ENCODE measurements at places on chromosomes 4 and X. TPM values are rescaled to one million over a fixed set of nuclear protein-coding genes. Genes with fewer than 3 reads are reported as not detected.

Gene GAGE13
- polyA plus RNA-seq: 0.40 TPM

Gene MAGEE2
- 0.72 TPM for polyA plus RNA-seq

Gene BMP15
- polyA plus RNA-seq: not detected

Gene EXOC1L
- polyA plus RNA-seq: not detected

Gene TMA16
- polyA plus RNA-seq: 42.4 TPM

Gene PLP1
- 6.1 TPM for polyA plus RNA-seq

Gene DCAF8L2
- not detected for polyA plus RNA-seq

Gene FMR1NB
- not detected for polyA plus RNA-seq

Gene NHSL2
- polyA plus RNA-seq: 8.6 TPM

Gene GASK1B
- polyA plus RNA-seq: 36.8 TPM

Gene PLXNA3
- polyA plus RNA-seq: 33.5 TPM

Gene GYPE
- 2.9 TPM for polyA plus RNA-seq

- no peak for DNase-seq
These were observed 62.4 kb downstream of the C4orf50 start for GRCh38 chr4:5955856-5956255.

DNA sequence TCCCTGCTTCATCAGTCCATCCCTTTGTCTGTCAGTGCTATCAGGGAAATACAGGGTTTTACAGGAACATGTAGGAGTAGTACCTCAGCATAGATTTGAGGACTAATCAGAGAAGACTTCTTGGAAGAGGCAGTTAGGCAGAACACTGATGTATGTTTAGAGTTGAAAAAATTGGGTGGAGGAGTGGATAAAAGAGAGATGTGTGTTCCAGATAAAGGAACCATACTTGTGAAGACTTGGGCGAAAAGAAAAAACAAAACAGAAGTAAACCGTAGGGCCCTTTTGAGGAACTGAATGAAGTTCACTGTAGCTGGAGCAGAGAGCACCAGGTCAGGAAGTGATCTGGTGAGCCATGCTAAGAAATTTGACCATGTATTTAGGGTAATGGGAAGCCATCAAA, 32.3 kb downstream of the AFF1 start:
- no peak for DNase-seq

- no peak for DNase-seq
These were observed 57.8 kb upstream of the SLC39A8 start for GRCh38 chr4:102403116-102403515.

DNA sequence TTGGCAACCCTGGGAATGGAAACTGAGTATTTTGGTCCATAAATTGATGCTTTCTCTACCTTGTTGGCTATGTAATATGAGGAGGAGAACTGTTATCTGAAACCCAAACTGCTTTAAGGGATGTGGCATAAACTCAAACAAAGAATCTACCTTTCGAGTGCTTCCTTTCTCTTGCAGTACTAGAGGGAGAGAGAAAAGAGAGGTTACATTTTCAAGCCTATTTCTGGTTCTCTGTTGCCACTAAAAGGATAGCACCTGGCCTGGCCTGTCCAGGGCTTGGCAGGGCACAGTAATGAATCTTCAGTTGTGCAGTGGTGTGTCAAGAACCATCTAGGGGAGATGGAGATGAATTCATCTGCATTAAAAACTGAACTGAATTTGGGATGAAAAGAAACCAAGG, 308.6 kb downstream of the PTTG2 start:
- DNase-seq: no peak

DNA sequence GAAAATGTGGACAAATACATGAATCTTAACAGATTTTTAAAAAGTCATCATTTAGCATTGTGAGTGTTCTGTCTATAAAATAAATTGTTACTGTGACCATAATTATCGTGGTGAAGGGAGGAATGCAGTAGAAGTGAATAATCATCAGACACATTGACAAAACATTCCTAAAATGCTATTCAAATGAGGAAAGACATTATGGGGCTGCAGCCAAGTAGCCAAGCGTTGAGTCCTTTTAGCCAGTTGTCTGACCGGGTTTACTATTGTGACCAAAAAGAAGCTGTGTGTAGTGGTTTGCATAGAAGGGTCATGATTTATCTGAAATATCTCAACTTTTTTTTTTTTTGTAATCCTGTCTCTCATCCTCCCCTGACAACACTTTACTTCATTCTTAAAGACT, 19.5 kb downstream of the WWC2 start:
- peak; percentile 44 for DNase-seq

DNA sequence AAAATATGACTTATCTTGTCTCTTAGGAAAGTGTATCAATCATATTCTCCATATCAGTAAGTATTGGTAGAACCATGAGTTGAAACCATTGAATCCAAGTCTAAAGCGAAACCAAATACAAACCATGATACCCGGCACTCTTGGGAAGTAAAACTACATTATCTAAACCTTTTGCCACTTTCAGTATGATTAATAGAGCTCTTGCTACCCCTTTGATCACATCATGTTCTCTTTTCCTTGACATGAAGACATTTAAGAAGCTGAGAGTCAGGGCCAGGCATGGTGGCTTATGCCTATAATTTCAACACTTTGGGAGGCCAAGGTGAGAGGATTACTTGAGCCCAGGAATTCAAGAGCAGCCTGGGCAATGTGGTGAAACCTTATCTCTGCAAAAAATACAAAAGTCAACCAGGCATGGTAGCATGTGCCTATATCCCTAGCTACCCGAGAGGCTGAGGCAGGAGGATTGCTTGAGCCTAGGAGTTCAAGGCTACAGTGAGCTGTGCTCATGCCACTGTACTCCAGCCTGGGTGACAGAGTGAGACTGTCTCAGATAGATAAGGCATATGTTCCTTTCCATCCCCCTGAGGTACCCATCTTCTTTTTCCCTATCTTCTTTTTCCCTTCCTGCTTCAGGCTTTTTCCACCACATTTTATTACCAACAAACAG, 45.4 kb downstream of the CEP135 start:
- DNase-seq: no peak

- no peak for DNase-seq
These were observed 53.2 kb upstream of the ABCG2 start for GRCh38 chr4:88211473-88212252.

- no peak for DNase-seq
These were observed 880.6 kb upstream of the INTU start for GRCh38 chr4:126752126-126752525.

GRCh38 chr4:107890779-107891178, 40.6 kb upstream of the CYP2U1 start:
- no peak for DNase-seq

GRCh38 chr4:94345969-94346368, 3.3 kb upstream of the HPGDS start:
- DNase-seq: no peak

DNA sequence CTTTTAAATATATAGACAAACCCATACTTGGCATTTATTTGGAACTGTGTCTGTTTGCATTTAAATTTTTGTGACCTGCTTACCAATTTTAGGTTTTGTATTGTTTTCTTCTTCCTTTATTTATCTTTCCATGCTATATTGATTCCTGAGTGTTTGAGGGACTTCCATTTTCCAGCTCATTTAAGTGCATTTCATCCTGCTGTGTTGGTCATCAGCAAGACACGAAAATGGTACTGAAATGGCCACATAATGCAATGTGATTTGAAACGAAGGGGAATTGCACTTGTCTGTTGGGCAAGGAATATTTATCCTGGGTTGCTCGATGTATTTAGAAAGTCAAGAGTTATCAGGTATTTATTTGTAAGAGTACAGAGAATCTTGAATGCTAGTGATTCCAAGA, 524.3 kb upstream of the MAGEB2 start:
- DNase-seq: no peak

DNA sequence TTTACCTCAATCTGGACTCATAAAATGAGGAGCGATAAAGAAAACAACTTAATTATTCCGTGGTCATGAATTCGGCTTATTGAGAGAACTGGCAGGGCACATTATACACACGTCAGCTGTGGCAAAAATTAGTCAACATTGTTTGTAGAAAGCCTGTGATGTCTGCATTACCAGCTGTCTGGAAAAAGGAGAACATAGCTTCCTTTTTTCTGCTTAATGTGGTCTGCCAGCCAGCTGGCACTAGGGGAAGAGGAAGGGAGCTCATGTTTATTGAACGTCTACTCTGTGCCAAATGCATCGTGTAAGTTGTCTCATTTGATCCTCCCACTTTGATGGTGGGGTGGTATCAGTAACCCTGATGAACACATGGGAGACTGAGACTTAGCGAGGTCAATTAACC, 367.6 kb downstream of the ARHGAP24 start:
- no peak for DNase-seq

- no peak for DNase-seq
These were observed 28.4 kb upstream of the TADA2B start for GRCh38 chr4:7014815-7015214.

DNA sequence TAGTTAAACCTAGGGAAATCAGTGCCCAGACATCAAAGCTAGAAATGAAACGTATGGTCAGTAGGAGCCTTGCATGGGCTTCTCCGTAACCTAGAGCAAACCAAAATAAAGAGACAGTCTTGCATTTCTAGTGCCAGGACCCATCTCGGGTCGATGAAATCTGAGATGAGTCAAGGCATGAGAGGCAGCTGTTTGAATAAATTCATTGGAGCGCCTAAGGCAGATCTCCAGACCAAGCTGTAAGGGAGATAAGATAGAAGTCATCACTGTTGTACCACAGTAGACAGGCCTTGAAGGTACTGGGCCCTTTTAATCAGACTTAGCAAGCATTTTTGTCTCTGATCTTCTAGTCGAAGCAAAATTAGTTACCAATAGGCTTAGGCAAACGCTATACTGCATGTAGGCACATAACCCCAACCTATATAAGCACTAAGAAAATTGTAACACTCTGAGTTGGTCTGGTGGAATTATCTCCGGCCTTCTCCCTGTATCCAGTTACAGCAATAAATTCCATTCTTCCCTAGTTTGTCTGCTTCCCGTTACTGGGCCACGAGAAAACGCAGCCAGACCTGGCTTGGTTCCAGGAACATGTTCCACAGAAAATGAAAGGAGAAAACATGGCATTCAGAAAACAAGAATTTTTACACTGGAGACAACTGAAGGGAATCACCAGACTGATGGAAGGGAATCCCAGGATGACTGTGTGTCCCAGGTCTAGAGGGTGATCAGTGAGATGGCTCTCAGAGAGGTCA, 21.1 kb upstream of the PAPSS1 start:
- no peak for DNase-seq

GRCh38 chr4:169993531-169993930, 32.7 kb downstream of the MFAP3L start:
- no peak for DNase-seq

GRCh38 chr4:55673424-55673823, 37.3 kb upstream of the NMU start:
- no peak for DNase-seq

GRCh38 chr4:41466249-41466648, 71.7 kb upstream of the LIMCH1 start:
- DNase-seq: no peak

- no peak for DNase-seq
These were observed 53.2 kb upstream of the SPANXB1 start for GRCh38 chrX:140949233-140949632.

DNA sequence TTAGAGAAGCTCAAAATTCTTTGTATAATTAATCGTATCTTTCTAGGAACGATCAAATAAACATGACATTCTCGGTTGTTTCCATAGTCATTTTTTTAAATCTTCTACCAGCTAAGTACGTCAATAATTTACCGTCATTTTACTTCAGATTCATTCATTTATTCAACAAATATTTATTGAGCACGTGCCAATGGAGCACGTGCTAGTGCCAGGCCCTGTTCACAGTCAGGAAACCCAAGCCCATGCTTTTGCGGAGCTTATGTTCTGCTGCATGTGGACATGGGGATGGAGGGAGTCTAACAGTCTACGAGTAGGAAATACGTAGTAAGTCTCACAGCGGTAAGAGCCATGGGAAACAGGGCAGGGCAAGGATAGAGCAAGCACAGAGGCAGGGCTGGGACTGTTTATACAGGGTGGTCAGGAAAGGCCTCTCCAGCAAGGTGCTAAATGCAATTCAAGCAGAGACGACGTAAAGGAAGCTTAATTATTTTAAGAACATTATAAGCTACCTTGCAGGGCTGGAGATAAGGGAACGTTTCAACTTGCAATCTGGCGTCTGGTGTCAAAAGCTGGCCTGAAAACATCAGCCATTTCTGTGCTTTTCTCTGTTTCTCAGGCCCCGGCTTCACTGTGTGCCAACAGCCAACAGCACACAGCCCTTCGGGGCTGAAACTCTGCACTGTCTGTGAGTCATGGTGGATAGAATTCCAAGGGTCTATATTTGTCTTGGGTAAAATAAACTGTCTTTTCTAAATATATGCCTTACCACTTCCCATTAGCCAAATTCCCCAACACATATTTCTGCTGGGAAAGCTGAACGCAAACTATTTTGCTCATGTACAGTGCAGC, 517.1 kb upstream of the ZFP42 start:
- DNase-seq: no peak

DNA sequence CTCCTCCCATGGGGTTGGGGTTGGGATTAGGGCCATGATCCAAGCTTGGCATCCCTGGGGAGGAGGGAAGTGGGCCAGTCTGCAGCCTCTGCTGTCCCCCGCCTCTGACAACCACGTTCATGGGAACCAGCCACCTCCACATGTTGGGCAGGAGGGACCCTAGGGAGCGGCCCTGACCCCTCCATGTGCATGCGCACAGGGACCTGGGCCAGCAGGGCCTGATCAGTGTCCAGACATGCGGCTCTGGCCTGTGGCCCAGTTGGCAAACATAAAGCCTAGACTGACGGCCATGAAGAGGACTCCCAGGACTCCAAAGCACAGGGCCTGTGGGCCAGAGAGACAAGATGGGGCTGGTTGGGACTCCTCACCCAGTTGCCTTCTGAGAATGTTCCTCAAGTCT, 11.3 kb downstream of the SLC38A5 start:
- DNase-seq: no peak

DNA sequence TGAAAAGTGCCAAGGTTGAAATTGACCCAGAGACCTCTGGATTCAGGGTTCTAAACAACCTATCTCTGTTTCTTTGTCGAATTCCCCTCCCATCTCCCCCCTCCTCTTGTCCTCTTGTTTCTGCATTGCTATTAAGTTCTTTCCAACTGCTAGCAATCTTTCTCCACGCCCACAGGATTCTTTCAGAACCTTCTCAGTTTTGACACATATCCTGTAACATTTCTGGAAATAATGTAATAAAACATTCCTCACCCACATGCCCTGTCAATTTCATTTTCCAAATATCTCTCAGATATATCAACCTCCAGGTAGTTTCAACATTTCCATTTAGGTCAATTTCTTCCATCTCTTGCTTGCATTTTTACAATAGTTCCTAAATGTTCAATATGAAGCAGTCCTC, 1105.9 kb downstream of the ARAP2 start:
- no peak for DNase-seq

Data from right renal cortex interstitium (tissue), 3 donors.